GM12865 (cell line): ENCODE measurements at places on chromosomes 6 and 20.

- no peak for DNase-seq
Measured at GRCh38 chr6:102204351-102204750, 810.8 kb downstream of the GRIK2 start.

DNA sequence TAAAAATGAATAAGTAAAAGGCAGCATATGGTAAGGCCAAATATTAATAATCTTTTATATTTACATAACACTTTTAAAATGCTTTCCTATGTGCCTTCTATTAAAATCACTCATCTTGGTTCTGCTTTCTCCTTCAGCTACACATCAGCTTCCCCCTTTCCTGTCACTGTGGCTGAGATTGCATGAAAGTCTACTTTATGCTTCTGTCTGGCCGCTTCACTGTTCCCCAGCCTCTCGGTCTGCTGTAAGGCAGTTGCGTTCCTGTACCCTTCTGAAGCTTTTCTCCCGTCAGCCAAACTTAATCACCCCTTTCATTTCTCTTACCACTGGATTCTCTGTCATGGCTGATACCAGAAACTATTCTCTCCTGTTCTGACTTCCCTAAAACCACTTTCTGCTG lies 34.6 kb downstream of the SOX4 start:
- peak; percentile 30 for DNase-seq

- DNase-seq: no peak
Measured at GRCh38 chr6:25002326-25003091, 66.7 kb upstream of the RIPOR2 start.

DNA sequence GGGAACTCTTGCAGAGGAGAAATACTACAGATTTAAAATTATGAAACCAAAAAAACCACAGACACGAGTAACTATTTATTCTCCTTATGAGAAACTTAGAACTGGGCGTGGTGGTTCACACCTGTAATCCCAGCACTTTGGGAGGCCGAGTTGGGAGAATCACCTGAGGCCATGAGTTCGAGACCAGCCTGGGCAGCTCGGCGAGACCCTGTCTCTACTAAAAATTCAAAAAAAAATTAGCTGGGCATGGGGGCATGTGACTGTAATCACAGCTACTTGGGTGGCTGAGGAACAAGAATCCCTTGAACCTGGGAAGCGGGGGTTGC lies 36.8 kb downstream of the SSR1 start:
- DNase-seq: no peak

DNA sequence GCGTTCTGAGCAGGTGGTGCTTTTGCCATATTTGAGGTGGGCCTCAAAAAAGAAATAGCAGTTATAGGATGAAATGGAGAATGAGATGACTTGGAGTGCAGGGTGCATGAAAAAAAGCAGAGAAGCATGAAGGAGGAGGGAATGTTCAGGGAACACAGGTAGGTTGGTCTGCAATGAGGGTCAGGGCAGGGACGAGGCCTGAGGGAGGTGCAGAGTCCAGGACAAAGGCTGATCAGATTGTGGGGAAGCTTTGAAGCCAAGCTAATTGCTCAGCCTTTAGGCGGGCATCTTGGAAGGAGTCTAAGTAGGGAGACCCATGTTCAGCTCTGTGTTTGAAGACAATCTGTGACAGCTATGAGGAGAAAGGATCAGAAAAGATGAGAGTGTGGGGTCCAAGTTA lies 12.0 kb downstream of the TRAM2 start:
- DNase-seq: no peak

GRCh38 chr6:134058622-134059366 lies 6.4 kb upstream of the SLC2A12 start:
- no peak for DNase-seq

- no peak for DNase-seq
Measured at GRCh38 chr6:165692106-165692653, 29.1 kb upstream of the PDE10A start.

GRCh38 chr20:39195582-39196021 lies 233.5 kb downstream of the DHX35 start:
- DNase-seq: no peak

DNA sequence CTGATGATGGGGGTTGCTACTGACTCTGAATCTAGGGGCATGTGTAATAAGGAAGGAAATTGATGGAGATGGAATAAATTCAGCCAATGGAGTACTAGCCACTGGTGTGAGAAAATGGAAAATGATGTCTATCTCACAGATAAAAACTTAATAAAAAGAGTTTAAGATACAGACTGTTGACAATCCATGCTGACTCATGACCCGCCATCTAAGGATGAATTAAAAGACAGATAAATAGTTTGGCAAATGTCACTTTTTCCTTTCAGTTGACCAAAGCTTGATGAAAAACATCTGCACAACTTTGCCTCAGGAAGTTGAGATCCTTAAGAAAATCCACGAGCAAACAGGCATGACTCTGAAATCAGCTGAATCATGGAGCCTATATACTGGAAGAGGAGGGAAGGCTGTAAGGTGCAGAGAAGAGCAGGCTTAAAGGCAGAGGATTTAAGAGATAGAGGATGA lies 82.6 kb upstream of the BMP5 start:
- no peak for DNase-seq

- DNase-seq: no peak
Measured at GRCh38 chr20:20759132-20759531, 46.7 kb upstream of the RALGAPA2 start.

DNA sequence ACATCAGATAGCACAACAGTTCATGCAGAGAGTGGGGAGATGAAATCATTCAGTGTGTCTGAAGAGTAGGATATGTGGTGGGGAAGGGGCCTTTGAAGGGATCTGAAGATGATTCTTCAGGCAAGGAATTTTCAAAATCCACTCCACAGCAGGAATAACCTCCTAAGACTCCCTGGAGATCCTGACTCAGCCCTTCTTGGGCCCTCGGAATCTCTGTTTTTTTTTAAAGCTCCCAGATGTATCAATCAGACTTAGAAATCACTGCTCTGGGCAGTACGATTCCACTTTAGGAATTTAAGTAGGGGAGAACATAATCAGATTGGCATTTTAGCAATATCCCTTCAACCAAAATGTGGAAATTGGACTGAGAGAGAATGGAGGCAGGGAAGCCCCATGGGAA lies 55.5 kb downstream of the RIOK1 start:
- DNase-seq: no peak

DNA sequence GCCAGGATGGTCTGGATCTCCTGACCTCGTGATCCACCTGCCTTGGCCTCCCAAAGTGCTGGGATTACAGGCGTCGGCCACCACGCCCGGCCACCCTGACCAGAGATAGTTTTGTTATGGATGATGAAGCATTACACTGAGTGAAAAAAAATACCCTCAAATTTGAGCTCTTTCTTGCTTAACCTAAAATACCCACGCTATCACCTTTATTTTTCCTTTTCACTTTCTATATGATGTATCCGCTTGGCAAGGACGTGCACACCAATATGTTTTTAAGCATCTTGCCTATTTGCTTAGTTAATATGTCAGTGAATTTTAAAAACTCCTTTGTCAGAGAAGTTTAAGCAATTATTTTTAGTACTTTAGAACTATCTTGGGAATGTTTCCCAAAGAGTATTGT lies 150.4 kb downstream of the INSM1 start:
- peak; percentile 28 for DNase-seq

DNA sequence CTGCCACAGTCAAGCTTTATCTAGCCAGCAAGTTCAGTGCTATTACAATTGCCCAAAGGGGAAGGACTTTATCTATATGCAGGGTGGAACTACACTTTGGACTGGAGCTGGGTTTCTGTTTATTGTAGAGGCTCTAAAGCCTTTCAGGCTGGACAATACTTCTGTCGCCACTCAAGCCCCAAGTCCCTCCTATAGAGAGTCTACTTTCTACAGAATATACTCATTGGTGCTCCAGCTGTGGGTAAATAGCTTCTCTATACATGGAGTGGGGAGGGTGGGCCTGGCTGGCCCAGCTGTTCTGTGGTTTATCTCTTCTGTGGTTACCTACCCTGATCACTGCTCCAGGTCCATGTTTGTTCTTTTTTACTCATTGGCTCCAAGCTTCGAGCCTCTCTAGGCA lies 151.8 kb upstream of the MYLIP start:
- DNase-seq: no peak

- DNase-seq: no peak
Measured at GRCh38 chr6:160347259-160348222, 637 bp upstream of the SLC22A3 start.

DNA sequence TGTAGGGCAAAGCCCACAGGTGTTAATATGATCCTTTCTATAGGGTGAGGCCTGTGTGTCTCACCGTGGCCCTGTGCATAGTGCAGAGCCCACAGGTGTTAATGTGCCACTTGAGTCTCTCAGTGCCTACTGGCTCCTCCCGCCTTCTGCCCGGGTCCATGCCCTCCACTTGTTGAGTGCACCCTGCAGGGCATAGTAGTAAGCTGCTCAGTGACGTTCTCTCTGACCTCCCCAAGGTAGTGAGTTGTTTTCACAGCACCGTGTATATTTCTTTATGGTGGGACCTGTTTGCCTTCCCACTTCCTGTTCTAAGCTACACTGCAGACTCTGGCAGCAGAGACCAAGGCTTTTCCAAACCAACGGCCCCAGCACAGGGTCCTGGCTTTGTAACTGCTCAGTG lies 64.5 kb upstream of the SLC22A1 start:
- DNase-seq: no peak

DNA sequence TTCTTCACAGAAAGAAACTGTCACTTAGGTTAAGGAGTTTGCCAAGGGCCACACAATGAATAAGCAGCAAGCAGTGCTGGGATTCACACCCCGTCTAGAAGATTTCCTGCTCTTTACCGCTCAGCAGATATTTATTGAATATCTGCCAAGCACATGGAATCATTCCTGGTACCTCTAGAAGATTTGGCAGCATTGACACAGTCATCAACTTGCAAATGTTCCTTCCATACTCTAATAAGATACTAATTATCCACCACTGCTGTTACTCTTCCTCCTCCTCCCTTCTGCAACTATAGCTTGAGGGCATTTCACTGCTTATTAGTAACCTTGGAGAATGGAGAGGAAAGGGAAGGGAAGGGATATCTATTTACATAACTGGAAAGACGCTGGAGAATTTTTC lies 13.0 kb downstream of the MOXD1 start:
- DNase-seq: no peak

GRCh38 chr20:55070001-55070400 lies 594.6 kb downstream of the DOK5 start:
- no peak for DNase-seq

DNA sequence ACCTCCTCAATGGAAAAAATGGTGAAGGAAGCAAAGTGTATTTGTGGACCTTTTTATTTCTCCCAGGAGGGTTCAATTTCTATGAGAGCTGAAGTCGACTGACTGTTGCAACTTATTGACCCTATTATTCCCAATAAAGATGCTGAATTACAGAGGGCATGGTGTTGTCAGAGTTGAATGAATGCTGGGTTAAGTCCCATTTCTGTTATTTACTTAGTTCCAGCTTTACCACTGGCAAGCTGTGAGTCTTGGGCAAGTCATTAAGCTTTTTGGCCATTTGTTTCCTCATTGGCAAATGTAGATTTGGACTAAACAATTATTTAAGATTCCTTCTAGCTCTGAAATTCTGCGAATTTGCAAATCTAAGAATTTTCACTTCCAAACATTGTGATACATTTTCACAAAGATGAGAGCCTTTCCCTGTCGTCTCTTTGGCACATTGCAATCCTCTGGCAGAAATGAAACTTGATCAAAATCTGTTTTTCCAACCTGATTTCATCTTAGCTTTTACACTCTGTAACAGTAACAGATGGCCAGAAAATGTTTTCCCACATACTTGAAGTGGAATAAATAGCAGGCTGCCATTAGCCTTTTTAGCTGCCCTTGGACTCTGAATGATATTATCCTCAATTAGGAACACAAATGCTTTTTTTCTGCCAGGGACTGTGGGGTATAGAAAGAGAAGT lies 21.3 kb downstream of the BLTP3A start:
- DNase-seq: no peak

DNA sequence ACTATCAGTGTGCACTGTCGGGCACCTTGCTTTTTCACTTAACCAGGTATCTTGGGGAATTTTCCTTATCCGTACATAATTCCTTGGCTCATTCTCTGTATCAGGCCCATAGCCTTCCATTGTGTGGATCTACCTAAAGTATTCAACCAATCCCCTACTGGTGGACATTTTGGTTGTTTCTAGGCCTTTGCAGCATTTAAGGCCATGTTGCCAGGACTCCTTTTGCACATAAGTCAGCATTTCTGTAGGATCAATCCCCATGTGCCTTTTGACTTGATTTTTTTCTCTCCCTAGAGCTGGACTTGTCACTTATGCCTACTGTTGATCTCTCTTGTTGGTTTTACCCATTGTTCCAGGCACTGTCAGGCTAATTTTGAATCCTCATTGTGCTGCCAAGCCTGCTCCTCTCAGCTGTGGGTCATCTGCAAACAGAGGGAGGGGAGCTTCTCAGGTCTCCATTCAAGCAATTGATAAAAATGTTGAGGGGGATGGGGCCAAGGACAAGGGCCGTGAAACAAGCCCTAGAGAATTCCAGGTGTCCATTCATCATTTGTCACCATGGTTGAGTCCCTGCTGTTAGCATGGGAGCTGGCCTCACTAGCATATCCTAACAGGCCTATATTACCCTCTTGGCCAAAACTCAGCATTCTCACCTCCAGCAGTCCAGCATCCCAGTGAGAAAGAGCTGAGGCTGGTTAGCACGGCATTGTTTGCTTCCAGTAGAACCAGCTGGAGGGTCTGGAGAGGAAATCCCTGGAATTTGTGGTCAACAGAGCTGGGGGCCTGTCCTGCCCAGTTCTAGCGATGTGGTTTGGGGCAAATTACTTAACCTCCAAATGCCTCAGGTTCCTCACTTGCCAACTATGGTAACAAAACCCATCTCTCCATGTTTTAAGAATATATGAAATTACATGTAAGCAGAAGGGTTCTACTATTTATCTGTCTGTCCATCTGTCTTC lies 178.4 kb downstream of the MRPL14 start:
- no peak for DNase-seq

- DNase-seq: peak; percentile 59
Measured at GRCh38 chr6:63571361-63572043, 778 bp upstream of the LOC128125822 start.

DNA sequence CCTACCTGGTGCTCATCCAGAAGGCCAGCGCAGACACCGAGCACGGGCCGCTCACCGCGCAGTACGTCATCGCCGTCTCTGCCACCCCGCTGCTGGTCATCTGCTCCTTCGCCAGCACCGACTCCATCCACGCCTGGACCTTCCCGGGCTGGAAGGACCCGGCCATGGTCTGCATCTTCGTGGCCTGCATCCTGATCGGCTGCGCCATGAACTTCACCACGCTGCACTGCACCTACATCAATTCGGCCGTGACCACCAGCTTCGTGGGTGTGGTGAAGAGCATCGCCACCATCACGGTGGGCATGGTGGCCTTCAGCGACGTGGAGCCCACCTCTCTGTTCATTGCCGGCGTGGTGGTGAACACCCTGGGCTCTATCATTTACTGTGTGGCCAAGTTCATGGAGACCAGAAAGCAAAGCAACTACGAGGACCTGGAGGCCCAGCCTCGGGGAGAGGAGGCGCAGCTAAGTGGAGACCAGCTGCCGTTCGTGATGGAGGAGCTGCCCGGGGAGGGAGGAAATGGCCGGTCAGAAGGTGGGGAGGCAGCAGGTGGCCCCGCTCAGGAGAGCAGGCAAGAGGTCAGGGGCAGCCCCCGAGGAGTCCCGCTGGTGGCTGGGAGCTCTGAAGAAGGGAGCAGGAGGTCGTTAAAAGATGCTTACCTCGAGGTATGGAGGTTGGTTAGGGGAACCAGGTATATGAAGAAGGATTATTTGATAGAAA lies 2.0 kb downstream of the SLC35D3 start:
- no peak for DNase-seq
